ENCODE measurements at places on chromosomes 4 and X. TPM values are rescaled to one million over a fixed set of nuclear protein-coding genes. Genes with fewer than 3 reads are reported as not detected.

- DNase-seq = no peak
Measured at GRCh38 chr4:2913168-2913567, 50.0 kb downstream of the NOP14 start.

Gene CSAG2
- total RNA-seq = not detected

Gene SLC10A6
- 16.2 TPM for total RNA-seq

Gene MAGEB10
- total RNA-seq = not detected

DNA sequence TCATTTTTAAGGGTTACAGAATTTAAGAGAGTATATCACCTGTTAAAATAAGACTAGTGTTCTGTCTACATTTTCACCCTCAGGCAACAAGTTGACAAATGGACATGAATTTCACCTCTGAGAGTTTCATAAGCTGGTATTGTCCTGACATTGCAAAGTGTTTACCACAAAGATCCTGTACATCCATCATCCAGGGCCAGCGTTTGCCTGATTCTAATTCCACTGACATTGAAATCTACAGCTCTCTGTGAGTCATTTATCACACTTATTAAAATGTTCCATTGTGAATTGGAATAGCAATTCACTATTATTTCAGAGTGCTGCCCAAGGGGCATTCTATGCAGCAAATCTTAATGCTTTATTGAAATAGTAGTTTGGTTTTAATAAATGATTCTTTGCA lies 1499.4 kb upstream of the PCDH7 start:
- DNase-seq = no peak
